ENCODE measurements at places on chromosomes 7 and 10. TPM values are rescaled to one million over a fixed set of nuclear protein-coding genes. Genes with fewer than 3 reads are reported as not detected.

RBP3 gene
- not detected for total RNA-seq

TLX1 gene
- total RNA-seq = 2.3 TPM

STAM gene
- total RNA-seq = 22.9 TPM

CAV2 gene
- total RNA-seq = 4.3 TPM

ZDHHC4 gene
- total RNA-seq = 46.4 TPM

TDRD1 gene
- total RNA-seq = 0.57 TPM

ITGB8 gene
- total RNA-seq = 1.8 TPM

FOXP2 gene
- 0.17 TPM for total RNA-seq

DNA sequence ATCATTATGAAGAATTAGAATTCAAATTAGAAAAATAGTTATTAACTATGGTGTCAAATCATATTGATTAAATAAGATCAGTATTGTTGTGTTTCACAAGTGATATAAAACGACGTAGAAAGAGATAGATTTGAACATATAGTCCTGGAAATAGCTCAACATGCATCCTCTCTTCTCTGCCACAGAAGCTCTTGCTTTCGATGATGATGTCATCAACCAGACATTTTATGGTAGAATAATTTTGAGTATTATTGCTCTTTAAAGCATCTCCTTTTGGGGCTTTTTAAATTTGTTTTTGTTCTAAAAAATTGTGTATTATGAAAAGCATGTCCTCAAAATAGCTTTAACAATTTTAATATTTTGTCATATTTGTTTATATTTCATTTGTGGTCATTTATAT lies 95.0 kb downstream of the DGKB start:
- no peak overlapping the region for H3K4me3 ChIP-seq
- H3K36me3 ChIP-seq = no peaks in the 10 kb centered on the region
- no peak for DNase-seq
- no peaks in the 10 kb centered on the region for H3K4me1 ChIP-seq
- no peaks in the 10 kb centered on the region for H3K27me3 ChIP-seq

GRCh38 chr7:2522780-2523433 lies 3.3 kb downstream of the LFNG start:
- no peak for DNase-seq
- peaks cover 42% of the 10 kb centered on the region for H3K4me1 ChIP-seq
- peak overlapping the region; percentile 84 for H3K27ac ChIP-seq
- H3K27me3 ChIP-seq = peaks cover 18% of the 10 kb centered on the region

GRCh38 chr7:50270531-50271018 lies 33.9 kb upstream of the IKZF1 start:
- no peak overlapping the region for H3K4me3 ChIP-seq
- no peak overlapping the region for H3K27ac ChIP-seq

- no peak overlapping the region for H3K4me3 ChIP-seq
- H3K27ac ChIP-seq = no peak overlapping the region
- peaks cover 19% of the 10 kb centered on the region for H3K4me1 ChIP-seq
- DNase-seq = no peak
- H3K27me3 ChIP-seq = no peaks in the 10 kb centered on the region
These were observed 650 bp upstream of the TM9SF3 start for GRCh38 chr10:96587264-96588059.

GRCh38 chr7:4621396-4621795 lies 60.7 kb upstream of the FOXK1 start:
- H3K4me3 ChIP-seq = no peak overlapping the region
- peaks cover 26% of the 10 kb centered on the region for H3K27me3 ChIP-seq
- H3K4me1 ChIP-seq = no peaks in the 10 kb centered on the region
- DNase-seq = no peak
- H3K27ac ChIP-seq = no peak overlapping the region

DNA sequence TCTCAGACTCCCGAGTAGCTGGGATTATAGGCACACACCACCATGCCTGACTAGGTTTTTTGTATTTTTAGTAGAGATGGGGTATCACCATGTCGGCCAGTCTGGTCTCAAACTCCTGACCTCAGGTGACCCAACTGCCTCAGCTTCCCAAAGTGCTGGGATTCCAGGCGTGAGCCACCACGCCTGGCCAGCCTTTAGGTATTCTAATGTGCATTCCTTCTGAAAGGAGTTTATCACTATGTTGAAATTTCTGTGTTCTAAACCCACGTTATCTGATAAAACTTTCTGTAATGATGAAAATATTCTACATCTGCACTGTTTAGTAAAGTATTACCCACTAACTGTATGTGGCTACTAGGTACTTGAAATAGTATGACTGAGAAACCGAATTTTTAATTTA lies 110.6 kb upstream of the IMMP2L start:
- no peaks in the 10 kb centered on the region for H3K36me3 ChIP-seq
- H3K27ac ChIP-seq = no peak overlapping the region
- DNase-seq = no peak
- peaks cover 10% of the 10 kb centered on the region for H3K4me1 ChIP-seq

DNA sequence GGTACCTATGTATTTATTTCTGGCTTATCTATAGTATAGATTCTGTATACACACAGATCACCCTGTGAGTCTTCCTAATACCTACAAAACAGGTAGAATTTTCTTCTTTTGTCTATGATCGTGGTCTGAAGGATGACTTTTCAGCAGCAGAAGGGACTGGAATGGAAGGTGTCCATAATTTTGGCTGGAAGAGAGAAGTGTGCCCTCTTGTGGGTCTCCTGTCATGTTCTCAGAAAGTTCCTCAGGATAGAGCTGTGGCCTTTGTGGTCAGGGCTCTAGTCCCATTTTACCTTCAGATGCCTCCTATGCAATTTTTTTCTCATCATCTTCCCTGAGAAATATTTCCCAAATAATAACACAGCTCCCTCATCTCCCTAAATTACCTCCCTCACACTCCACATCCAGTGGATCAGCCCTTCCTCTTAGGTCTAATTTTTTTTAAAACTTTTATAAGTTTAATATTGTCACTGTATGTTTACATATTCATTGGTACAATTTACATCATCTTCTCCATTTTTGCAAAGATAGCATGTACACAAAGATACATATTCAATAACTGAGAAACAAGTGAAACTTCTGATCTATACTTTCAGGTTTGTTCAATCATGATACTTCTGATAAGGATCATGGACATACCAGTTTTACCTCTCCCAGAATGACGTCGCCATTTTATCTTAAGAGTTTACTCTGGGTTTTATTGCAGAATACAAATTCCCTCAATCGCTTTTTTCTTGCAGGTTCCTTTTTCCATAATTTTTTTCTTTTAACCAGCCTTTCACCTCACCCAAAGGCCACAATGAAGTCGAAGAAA lies 112.7 kb downstream of the REEP3 start:
- no peak for DNase-seq
- no peaks in the 10 kb centered on the region for H3K27me3 ChIP-seq
- peak overlapping the region; percentile 27 for H3K27ac ChIP-seq

- no peaks in the 10 kb centered on the region for H3K27me3 ChIP-seq
- H3K27ac ChIP-seq = no peak overlapping the region
- no peak overlapping the region for H3K4me3 ChIP-seq
- DNase-seq = no peak
- H3K4me1 ChIP-seq = peaks cover 12% of the 10 kb centered on the region
- no peaks in the 10 kb centered on the region for H3K36me3 ChIP-seq
These were observed 65.3 kb downstream of the FRMPD2 start for GRCh38 chr10:48209241-48209640.

- H3K4me3 ChIP-seq = no peak overlapping the region
- H3K36me3 ChIP-seq = peaks cover 61% of the 10 kb centered on the region
- H3K27me3 ChIP-seq = no peaks in the 10 kb centered on the region
- peak overlapping the region; percentile 23 for H3K27ac ChIP-seq
- H3K4me1 ChIP-seq = peaks cover 39% of the 10 kb centered on the region
These were observed 60.9 kb downstream of the WAC start for GRCh38 chr10:28593811-28594210.

GRCh38 chr10:69416695-69417094 lies at the start of gene TACR2:
Gene TACR2 (minus strand): TSS chr10:69416918. CDS start chr10:69416323, 595 bp downstream.
- no peak for DNase-seq
- no peak within 1 kb of the TSS for H3K4me3 ChIP-seq

DNA sequence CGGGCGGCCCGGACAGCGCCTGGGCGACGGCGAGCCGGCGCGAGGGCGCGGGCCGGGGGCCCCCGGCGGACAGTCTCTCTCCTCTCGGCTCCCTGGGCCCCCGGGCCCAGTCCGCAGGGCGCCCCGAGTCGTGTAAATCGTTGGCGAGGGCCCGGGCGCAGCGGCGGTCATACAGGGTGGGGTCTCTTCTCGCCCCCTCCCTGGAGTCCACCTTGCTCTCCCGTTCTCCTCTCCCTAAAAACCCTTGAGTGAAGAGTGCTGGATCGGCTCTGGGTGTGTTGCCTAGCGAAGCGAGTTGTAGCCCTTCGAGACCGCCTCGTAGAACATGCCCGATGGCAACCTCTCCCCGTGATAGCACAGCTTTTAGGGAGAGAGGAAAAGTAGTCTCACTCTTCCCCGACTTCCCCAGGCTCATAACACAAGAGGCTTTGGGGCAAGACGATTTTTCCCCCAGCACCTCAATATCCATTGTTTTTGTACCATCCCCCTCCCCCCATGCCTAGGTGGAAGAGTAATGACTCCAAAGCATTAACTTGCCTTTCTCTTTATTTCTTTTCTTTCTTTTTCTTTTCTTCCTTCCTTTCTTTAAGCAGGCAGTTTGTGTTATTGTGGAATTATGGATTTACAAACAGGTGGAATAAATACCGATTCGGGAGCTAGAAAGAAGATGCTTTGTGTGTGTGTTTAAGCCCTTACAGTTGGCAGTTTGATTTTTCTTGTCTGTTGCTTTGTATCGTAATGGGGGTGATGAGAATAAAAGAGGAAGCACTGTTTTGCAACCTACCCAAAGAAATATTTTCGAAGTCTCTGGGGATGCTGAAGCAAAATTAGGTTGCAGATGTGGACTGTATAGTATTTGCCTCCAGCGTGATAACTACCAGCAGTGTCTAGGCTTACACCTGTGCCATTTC lies 822 bp downstream of the SHOC2 start:
- H3K36me3 ChIP-seq = no peaks in the 10 kb centered on the region
- peak; percentile 21 for DNase-seq
- H3K4me3 ChIP-seq = peak overlapping the region; percentile 89
- H3K4me1 ChIP-seq = peaks cover 32% of the 10 kb centered on the region
- H3K27ac ChIP-seq = peak overlapping the region; percentile 80
- no peaks in the 10 kb centered on the region for H3K27me3 ChIP-seq

GRCh38 chr10:1206101-1206500 lies 149.9 kb downstream of the WDR37 start:
- H3K36me3 ChIP-seq = no peaks in the 10 kb centered on the region
- no peaks in the 10 kb centered on the region for H3K27me3 ChIP-seq
- no peak overlapping the region for H3K4me3 ChIP-seq
- H3K27ac ChIP-seq = peak overlapping the region; percentile 57
- H3K4me1 ChIP-seq = no peaks in the 10 kb centered on the region
- DNase-seq = no peak

GRCh38 chr7:21763818-21764217 lies 181.9 kb downstream of the CDCA7L start:
- no peaks in the 10 kb centered on the region for H3K36me3 ChIP-seq
- no peak overlapping the region for H3K27ac ChIP-seq
- no peak for DNase-seq
- H3K4me3 ChIP-seq = no peak overlapping the region
- peaks cover 35% of the 10 kb centered on the region for H3K4me1 ChIP-seq
- H3K27me3 ChIP-seq = no peaks in the 10 kb centered on the region

- peak overlapping the region; percentile 98 for H3K4me3 ChIP-seq
- peak overlapping the region; percentile 95 for H3K27ac ChIP-seq
- peaks cover 25% of the 10 kb centered on the region for H3K4me1 ChIP-seq
- peak; percentile 57 for DNase-seq
- H3K27me3 ChIP-seq = peaks cover 11% of the 10 kb centered on the region
These were observed 452 bp upstream of the RPP30 start for GRCh38 chr10:90871279-90871765.

- H3K4me3 ChIP-seq = peak overlapping the region; percentile 51
- peak; percentile 39 for DNase-seq
- no peak overlapping the region for H3K27ac ChIP-seq
These were observed 55.1 kb downstream of the CYCS start for GRCh38 chr7:25069900-25070443.

DNA sequence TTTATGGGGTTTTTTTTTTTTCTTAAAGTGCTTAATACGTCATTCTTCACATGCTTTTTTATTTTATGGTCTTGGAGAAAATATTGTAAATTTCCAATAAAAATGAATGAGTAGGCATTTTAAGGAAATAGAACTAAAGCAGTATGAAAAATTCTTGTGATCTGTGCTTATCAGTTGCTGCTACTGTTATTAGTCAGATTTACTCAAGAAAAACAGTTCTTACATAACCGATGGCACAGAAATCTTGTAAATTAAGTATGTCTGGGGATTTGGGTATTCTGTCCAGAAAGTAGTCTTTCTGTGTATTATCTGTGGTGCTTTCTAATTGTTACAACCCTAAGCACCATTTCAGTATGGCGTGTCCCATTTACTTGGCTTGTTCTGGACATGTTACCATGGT lies 64.7 kb downstream of the LRGUK start:
- peaks cover 27% of the 10 kb centered on the region for H3K4me1 ChIP-seq
- no peaks in the 10 kb centered on the region for H3K27me3 ChIP-seq
- H3K27ac ChIP-seq = no peak overlapping the region
- no peak overlapping the region for H3K4me3 ChIP-seq
- no peaks in the 10 kb centered on the region for H3K36me3 ChIP-seq

GRCh38 chr10:504121-504611 lies 185.3 kb downstream of the DIP2C start:
- peaks cover 87% of the 10 kb centered on the region for H3K27me3 ChIP-seq
- no peak for DNase-seq
- no peak overlapping the region for H3K4me3 ChIP-seq
- H3K27ac ChIP-seq = no peak overlapping the region
- H3K36me3 ChIP-seq = no peaks in the 10 kb centered on the region
- peaks cover 3% of the 10 kb centered on the region for H3K4me1 ChIP-seq

- no peak for DNase-seq
- H3K4me1 ChIP-seq = no peaks in the 10 kb centered on the region
- H3K27me3 ChIP-seq = peaks cover 16% of the 10 kb centered on the region
- no peaks in the 10 kb centered on the region for H3K36me3 ChIP-seq
These were observed 6.8 kb upstream of the HIPK2 start for GRCh38 chr7:139784648-139785047.

GRCh38 chr7:42014625-42015618 lies 222.1 kb downstream of the GLI3 start:
- no peak overlapping the region for H3K4me3 ChIP-seq
- no peak overlapping the region for H3K27ac ChIP-seq
- peaks cover 30% of the 10 kb centered on the region for H3K4me1 ChIP-seq
- H3K27me3 ChIP-seq = no peaks in the 10 kb centered on the region

DNA sequence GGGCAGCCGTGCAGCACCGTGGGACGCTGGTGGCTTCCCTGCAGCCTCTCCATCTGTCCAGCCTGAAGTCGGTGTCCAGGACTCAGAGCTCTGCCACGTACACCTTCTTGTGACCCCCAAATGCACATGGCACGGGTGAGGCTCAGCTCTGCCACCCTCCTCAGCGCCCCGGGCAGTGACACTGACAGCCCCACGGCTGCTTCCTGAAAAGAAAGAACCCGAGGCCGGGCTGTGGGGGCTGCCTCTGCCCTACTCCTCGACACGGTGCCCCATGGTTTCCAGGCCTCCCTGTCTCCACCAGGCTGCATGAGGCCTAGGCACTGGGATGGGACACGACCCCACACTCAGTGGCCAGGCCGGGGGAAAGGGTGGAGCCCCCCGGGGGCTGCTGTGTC lies 13.7 kb downstream of the ADGRA1 start:
- no peak for DNase-seq
- peaks cover 21% of the 10 kb centered on the region for H3K4me1 ChIP-seq
- no peaks in the 10 kb centered on the region for H3K27me3 ChIP-seq
- no peak overlapping the region for H3K27ac ChIP-seq
- 0 out of 2 replicates have a peak overlapping the region, but pooled peaks have one; percentile 13 for H3K4me3 ChIP-seq

GRCh38 chr10:121741248-121741792 lies 143.1 kb upstream of the FGFR2 start:
- H3K27ac ChIP-seq = no peak overlapping the region
- H3K4me1 ChIP-seq = 0 out of 2 replicates have a peak, but pooled peaks cover 2% of the 10 kb centered on the region
- no peaks in the 10 kb centered on the region for H3K27me3 ChIP-seq
